Vagina (tissue), 2 donors: ENCODE measurements at places on chromosomes 3 and 15.

DNA sequence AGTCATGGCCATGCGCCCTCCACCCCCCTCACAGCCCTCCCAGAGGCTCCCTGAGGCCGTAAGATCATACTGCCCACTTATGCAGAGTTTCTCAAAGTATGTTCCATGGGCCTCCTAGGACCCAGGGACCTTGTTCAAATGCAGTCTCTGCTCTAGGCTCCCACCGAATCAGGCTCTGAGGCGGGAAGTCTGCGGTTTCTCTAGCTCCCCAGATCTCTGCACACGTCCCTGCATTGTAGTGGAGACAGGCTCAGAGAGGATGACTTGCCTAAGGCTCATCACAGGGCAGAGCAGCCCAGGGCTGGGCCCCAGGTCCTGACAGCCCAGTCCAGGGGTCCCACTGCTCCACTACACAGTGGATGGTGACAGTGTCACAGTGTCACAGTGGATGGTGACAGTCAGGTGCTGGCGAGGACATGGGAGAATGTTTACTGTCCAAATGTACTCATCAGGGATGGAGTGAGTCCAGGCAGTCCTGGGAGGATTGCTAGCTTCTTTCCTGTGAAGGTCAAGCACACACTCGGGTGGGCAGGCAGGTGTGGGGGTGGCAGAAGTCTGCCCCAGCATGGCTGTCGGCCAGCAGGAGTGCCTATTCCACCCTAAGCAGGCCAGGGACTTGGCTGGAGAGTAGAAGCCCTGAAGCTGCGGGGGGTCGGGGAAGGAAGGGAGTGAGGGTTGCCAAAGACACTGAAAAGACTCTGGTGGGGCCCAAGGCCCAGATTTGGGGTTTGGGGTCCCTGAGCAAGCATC lies 12.4 kb downstream of the ANKRD63 start:
- no peak for DNase-seq

GRCh38 chr3:146883288-146883687 lies 278.1 kb upstream of the PLSCR5 start:
- DNase-seq, result no peak

- no peak for DNase-seq
Measured at GRCh38 chr3:50119786-50120185, 31.1 kb downstream of the RBM5 start.

DNA sequence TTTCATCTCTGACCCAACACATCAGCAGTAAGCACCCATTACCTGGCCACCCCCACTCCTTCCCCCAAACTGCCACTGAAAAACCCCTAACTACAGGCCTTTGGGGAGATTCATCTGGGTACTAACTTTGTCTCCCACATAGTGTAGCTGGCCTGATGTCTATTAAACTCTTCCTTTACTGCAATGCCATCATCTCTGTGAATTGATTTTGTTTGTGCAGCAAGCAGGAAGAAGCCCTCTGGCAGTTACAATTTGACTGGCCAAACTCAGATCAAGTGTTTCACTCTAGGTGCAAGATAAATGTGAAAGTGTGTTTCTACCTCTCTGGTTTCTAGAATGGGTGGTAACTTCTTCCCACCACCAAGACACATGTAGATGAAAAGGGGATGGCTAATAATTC lies 26.7 kb upstream of the OR5K4 start:
- no peak for DNase-seq

DNA sequence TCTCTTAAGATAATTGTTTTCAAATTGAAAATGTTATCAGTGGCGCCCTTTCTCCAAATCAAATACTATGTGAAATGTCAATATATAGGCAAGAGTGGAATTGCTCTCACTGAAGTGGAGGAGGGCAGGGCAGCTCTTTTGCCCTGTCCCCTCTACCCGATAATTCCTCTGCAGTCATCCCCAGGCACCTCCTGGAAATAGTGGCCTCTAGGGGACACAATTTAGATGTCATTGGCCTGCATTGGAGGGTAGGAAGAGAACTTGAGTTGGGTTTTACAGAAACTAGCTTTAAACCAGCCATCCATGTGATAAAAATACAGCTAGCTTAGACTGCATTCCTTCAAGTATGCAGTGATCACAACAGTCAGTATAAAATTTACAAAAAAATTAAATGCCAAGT lies 288.9 kb downstream of the EDEM1 start:
- DNase-seq, result no peak

DNA sequence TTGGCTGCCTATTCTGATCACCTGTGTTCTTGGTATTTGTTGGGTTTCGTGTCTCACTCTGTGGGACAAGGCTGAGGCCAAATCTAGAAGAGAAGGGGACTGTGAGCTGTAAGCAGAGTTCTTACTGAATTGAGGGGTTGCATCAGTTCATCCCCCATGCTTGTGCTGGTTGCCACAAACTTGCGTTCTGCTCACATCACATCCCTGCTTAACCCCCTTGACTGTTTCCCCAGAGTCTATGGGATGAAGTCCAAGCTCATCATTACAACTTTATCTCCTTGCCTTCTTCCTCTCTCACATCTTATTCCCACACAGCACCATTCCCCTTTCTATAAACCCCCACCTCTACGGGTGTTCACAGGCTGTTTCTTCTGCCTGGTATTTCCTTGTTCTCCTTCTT lies 143.8 kb upstream of the ABHD17C start:
- DNase-seq, result peak; percentile 65

DNA sequence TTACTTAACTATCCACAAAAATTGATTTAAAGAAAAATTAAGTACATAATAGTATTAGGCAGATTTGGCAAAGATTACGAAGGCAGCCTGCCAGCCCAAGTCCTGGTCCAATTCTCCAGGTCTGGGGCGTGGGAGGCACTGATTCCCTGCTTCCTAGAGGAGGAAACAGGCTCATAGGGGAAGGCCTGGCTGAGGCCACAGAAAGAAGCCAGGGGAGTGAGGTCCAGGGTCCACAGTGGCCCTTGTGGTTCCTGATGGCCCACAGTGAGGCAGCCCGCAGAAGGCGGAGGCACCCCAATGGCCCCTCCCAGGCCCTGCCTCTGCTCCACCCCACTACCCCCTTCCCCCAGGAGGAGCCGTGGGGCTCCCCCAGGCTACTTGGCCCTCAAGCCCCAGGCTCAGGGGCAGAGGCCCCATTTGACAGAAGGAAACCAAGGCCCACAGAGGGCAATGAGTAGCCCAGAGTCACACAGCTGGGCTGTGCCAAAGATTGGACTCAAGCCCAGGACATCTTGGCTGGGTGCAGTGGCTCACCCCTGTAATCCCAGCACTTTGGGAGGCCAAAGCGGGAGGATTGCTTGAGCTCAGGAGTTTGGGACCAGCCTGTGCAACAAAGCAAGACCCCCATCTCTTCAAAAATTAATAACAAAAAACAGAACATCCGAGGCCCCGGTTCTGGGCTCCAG lies 21.0 kb downstream of the H1-8 start:
- DNase-seq, result no peak

- DNase-seq, result no peak
Measured at GRCh38 chr3:57892423-57892822, 115.8 kb upstream of the FLNB start.

DNA sequence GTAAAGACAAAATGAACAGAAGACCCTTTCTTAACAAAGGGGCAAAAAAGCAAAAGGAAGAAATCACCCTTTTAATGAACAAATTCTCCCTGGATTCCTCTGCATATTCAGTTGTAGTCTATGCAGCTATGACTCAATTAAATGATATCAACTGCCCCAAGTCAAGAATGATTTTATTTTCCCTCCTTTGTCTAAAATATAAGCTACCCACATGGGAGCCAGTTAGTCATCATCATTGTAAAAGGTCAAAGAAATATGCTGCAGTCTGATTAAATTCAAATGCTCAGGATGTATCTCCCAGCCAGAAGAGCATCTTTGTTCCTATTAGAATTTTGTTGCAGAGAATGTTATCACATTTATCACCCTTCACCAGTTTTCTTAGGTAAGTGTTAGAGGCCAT lies 84.0 kb downstream of the SST start:
- DNase-seq, result no peak

DNA sequence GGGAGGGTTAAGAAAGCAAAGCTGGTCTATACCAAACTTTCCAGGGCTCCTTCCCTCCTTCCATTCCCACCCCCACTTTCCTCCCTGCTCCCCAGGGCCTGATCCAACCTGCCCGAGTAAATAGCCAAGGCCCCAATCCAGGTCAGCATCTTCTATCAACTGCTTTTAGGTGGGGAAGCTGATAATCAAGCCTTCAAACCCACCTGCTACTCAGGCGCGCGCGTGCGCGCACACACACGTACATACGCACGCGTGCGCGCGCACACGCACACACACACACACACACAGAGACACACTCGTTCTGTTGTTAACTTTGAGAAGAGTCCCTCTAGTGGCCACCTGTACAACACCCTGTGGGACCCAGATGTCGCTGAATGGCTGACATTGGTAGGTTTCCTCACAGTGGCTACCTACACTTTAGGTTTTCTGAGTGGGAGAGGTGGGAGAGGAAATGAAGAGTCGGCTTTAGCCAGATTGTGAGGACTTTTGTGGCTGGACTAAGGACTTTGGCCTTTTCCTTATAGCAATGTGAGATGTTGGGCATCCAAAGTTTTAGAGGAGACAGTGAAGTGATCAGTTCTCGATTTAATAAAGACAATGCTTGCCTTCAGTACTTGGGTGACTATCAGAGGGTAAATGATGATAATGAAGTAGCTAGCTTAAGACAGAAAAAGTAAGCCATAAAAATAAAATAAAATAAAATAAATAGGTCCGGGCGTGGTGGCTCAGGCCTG lies 179.9 kb upstream of the C2CD4B start:
- DNase-seq, result no peak

GRCh38 chr3:11290743-11291680 lies 18.8 kb downstream of the ATG7 start:
- no peak for DNase-seq

DNA sequence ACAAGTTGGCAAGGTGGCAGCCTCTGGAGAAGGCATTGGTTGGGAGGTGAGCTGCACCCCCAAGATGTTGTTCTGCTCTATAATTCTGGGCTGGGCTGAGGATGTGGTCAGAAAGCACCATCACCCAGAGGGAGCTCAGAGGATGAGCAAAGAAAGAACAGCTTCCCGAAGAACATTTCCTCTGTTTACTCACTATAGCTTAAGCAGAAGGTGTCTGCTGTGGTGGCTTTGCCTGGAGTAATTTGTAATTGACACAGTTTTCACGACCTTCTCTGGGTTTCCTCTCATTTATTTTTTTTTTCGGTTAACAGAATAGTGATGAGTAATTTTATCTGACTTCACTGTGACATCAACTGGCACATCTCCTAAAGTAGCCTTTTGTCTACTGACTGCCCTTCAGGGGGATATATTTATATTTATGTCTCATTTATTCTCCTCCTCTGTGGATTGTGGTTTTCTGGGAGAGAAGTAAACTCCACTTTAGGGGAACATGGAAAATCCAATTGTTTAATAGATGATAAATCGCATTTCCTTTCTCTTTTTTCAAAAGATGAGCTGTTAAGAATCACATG lies 49.5 kb upstream of the ABHD17C start:
- DNase-seq, result no peak

- no peak for DNase-seq
Measured at GRCh38 chr15:32933236-32933635, 215.4 kb downstream of the GREM1 start.

DNA sequence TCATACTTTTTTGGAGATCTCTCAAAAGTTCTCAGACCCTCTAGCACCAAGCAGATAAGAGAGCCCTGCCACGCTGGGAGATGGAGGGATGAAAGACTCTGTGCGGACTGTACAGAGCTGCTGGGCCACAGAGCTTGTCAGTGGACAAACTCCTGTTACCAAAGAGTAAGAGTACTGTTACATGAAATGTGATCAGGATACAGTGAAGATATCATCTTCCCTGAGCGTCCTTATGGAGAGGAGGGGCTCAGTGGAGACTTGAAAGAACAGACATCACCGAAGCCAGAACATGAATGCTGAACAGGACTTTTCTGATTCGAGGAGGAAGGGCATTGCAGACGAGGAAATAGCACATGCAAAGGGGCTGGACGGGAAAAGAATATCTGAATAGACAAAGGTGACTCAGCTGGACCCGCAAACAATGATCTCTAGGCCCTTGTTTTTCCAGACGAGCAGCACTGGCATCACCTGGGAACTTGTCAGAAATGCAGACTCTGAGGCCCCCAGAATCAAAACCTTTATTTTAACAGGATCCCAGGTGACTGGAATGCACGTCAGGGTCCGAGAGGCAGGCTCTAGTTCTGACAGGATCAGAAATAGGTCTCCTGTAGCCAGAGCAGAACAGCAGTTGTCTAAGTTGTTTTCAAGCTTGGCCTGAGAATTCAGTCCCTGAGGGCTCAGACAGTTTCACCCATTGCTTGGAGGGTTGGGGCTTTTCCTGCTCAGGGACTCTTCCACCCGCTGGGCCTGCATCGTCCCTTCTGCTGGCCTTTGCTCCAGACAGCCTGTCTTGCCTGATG lies 277.9 kb downstream of the RPLP1 start:
- DNase-seq, result no peak

- no peak for DNase-seq
Measured at GRCh38 chr3:183481582-183481981, 53.2 kb upstream of the MCF2L2 start.

DNA sequence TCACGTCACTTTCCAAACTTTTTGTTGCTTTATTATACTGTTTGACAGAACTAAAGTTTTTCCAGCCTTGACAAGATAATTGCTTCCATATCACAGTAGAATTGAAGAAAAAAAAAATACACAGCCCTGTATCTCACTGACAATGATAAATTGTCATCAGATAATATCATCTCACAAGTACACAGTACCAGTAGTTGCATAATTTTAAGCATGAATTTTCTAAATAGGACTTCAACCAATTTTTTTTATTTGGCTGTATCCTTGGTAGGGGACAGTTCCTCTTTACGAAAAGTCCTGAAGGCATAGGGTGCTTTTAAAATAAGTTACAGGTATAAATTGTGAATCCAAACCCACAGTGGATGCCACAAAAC lies 230.7 kb downstream of the ATP8B4 start:
- DNase-seq, result no peak

DNA sequence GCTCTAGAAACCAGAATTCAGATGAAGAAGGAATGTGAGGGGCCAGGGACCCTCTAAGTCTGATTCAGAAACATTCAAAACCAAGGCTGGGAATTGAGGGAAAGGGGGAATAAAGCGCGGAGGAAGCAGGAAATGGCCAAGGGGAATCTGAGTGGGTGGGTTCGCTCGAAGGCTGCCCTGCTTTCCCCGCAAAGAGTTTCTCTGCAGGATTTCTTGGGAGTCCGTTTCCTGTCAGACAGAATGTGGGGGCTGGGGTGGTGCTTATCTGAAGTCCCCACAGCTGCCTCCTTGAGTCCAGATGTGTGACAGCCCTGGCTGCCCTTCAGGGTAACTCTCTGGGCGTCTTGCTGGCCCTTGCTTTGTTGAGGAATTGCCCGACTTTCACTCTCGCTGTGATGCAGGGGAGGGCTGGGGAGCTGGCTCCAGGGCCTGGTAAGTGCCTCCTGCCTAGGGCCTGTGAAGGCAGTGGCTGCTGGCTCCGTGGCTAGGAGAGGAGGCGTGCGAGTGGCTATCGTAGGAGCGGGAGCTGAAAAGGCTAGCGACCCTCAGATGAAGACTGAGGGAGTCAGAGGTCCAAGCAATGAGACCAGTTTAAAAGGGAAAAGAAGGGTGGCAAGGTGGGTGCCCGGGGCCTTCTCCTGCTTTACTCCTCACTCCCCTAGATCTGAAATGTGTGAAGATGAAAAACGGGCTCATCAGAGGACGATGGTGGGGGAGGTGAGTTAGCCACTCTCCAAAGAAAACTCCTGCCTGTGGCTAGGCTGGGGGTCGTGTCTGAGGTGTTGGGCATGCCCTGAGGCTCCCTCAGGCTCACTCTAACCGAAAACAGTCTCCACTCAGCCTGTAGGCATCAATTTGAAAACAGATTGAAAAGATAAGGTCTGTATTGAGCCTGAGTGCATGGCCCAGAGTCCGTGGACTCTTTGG lies 143.9 kb upstream of the UMPS start:
- no peak for DNase-seq
